ENCODE measurements at places on chromosomes 7 and 10.

DNA sequence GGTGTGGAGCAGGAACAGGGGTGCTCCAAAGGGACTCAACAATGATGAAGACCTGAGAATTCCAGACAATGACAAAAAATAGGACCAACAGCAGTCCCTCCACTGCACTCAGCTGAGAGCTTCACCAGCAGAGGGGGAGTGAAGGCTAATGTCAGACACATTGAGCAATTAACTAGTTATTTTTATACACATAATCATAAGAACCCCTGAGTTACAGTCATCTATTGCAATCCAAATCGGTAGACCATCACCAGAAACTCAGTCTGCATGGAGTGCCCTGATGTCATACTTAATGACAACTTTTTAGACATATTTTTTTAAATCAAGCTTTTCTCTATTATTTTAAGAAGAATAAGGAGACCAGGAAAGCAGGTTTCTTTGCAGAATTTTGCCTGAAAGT lies 30.6 kb upstream of the IKZF1 start:
- no peak for DNase-seq

- DNase-seq: no peak
Observed at GRCh38 chr10:1392127-1392526, 335.9 kb downstream of the WDR37 start.

- no peak for DNase-seq
Observed at GRCh38 chr10:91682912-91683311, 50.0 kb upstream of the PPP1R3C start.

- DNase-seq: no peak
Observed at GRCh38 chr10:101494650-101495049, 93.4 kb downstream of the POLL start.

DNA sequence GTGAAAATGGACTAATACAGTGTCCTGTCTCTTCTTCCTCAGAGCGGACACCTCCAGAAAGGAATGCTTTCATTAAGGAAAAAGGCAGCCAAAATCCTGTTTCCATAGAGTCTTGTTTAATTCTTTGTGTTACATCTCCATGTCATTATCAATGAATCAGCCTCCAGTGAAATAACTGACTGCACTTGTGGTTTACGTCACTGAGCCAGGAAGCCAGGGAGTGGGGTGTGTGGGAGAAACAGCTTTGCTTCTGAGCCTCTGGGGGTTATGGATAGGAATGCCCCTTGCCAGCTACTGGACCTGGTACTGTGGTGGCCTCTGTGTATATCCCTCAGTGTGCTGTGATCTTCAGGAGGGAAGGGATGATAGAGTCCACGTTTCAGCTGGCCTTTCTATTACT lies 416.8 kb downstream of the GALNT17 start:
- DNase-seq: no peak

- no peak for DNase-seq
Observed at GRCh38 chr7:74525140-74525539, 71.4 kb downstream of the GTF2IRD1 start.

DNA sequence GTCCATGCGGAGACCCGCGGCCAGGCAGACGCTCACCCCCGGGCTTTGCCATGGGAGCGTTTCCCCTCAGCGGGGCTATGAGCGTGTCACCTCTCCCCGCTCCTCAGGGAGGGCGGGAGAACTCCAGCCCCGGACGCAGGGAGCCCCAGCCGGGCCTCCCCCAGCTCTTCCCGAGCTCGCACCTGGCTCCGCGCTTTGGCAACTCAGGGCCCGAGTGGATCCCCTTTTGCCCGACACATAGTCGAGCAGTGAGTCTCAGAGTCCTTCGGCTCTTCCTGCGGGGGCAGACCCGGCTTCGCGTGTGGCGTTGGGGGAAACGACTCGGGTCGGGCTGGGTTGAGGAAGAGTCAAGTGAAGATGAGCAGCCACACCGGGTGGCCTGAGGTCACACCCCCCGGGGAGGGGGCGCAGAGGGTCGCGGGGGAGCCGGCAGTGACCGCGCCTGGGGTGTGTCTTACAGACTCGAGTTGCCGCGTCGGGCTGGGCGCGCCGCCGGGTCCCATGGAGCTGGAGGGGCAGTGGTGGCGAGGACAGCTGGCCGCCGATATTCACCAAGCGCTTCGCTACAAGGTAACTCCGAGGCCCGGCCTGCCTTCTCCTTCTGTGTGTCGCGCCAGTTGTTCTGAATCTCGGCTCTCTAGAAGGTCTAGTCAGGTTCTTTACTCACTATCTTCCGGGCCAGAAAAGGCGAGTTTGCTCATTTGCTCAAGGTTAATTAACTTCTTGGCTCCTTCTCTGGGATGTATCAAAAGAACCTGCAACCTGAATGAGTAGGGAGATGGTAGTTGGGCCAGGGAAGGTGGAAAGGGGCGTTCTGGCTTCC lies 721 bp downstream of the CCNJ start:
- peak; percentile 48 for DNase-seq

GRCh38 chr7:431658-432111 lies 88.0 kb downstream of the PDGFA start:
- DNase-seq: peak; percentile 67

GRCh38 chr7:10973942-10974911 lies 555 bp downstream of the PHF14 start:
- DNase-seq: peak; percentile 6

DNA sequence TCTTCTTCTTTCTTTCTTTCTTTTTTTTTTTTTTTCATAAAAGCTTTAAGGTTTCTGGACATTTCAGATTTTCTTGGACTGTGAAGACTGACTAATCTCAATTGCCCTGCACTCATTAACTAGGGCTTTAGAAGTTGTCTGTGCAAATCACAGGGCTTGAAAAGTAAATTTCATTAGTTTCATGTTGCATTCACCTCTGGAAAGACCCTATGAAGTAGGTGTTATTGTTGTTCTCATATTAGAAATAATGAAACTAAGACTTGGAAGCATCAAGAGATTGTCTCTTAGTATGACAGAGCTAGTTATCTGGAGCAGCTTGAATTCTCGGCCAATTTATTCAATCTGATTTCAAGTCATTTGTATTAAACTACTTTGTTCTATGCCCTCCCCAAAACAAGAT lies 28.2 kb upstream of the SEMA3D start:
- DNase-seq: no peak

DNA sequence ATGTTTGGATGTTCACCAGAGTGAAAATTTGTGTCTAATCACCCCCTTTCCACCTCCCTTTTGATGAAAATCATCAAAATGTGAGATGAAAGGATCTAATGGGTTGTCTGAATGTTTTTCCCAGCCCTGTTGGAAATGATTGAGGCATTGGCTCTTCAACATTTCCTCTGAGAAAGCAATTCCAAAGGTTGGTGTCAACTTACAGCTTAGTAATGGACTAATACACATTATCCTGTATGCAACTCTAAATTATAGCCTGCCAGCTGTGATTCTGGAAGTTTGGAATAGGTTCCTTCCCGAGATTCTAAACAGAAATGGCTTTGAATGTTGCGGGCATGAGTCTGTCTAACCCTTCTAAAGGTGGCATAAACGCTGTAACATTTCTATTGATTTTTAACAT lies 152.9 kb downstream of the DYNC1I1 start:
- no peak for DNase-seq

- no peak for DNase-seq
Observed at GRCh38 chr10:18473424-18474117, 177.8 kb downstream of the NSUN6 start.

- no peak for DNase-seq
Observed at GRCh38 chr10:122733931-122734665, 34.5 kb upstream of the C10orf120 start.

DNA sequence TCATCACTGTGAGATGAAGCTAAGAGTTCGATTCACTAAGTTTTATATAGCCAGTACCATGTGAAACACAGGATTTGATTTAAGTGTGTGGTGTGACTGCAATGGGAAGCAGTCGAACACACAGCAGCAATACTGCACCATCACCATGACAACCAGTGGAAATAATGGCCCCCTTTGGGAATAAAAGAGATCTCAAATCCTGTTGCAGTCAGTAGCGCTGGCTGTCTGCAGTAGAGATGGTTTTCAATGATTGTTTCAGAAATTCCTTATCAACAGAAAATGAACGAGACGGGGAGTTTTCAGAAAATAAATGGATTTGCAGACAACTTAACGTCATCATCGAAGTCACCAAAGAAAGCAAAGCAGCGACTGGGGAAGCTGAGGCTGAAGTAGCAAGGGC lies 91.0 kb downstream of the PTPRE start:
- DNase-seq: no peak

DNA sequence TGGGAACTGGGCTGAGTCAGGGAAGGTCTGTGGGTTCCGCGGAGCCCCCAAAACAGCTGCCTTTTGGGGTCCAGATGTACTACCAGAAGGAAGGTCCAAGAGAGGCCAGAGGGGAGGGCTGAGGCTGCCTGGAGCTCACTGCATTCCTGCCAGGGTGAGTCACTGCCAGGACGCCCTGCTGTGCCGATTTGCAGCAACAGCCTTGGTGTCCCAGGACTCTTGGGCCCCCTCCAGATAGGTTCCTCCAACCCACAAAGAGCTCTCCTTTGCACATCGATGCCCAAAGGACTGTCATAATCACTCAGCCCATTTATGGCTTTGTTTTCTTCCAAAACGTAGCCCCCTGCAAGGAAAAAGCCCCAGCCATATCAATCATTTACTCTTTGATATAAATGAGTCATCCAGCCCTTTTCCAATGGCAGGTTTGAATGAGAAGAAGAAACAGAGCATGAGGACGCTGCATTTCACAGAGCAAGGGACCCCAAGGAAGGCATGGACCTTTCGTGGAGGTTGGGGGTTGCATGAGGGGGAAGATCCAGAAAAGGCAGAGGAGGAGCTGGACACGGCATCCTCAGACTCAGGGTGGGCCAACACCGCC lies 32.2 kb upstream of the COL13A1 start:
- no peak for DNase-seq

- no peak for DNase-seq
Observed at GRCh38 chr10:47206449-47207280, 93.3 kb upstream of the GDF10 start.

DNA sequence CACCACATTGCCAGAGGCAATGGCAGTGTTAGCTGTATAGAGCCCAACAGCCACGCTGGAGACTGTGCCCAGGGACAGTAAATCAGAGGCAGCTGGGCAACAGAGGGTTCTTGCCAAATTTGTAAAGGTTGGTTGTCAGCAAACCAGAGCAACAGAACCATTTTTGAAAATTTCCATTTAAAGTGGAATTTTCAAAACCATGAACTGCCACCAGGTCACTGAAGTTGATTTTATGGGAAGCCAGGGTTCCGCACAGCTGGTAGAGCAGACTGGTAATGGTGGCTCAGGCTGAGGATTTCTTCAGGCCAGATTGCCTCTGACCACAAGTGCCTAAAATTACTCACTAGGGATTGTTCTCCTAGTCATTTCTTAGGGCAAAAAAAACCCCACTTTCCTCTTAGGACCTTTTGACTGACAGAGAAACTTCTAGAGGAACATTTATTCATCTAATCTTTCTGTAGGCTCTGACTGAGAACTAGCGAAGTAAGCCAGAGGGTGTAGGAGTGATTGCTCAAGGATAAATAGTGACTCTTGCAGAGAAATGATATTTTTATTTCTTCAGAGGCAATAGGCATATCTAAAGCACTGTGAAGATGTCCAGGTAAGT lies 342.4 kb downstream of the BBS9 start:
- DNase-seq: no peak

DNA sequence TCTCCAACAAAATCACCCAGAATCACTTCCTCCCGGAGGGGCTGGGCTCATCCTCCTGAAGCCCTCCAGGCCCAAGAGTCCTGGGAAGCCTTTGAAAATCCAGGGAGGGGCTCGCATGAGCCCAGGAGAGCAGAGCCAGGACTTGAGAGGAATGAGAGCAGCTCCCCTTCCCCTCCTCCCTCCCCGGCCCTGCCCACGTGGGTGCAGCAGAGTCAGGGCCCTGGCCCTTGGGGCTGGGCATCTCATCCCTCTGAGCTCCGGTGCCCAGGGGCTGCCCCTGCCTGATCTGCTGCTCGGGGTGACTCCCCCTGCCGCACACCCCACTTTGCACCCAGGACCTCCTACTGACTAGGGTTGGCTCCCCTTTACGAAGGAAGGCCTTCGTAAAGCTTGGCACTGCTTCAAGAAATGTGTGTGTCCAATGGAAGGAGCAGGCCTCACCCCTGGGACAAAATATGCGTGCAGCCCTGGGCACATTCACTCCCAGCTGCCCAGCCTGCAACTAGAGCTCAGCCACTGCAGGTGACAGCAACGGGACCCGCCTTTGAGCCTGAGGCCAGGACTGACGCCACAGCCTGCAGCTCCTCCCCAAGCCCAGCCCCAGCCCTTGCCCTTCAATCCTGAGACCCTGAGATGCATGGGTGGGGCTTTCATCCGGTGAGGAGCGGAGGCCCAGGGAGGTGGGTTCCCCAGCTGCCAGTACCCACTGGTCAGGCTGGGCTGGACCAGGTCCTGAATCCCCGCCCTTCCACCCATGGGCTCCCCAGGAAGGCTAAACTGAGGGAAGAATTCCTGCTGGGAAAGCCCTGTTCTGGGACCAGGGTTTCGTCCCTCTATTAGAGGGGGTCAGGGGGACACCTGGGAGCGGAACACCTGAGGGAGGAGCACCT lies 21.8 kb downstream of the PWWP2B start:
- DNase-seq: no peak

GRCh38 chr7:17856251-17856650 lies 84.0 kb downstream of the SNX13 start:
- no peak for DNase-seq

DNA sequence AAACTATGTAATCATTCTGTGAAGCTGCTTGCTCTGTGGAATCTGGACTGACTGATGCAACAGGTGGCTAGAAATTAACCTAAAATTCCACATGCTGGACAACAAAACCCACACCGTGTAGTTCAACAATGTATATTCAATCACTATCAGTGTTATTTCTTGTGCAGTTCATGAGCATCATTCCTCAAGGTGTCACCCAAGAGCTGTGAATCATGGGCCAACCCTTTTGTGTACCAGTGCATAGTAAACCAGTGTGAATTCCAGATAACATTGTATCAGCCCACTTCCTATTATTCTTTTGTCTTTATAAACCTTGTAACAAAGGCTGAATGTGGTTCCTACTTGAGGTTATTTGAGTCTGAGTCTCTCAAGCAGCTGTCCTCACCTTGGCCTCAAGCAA lies 905.2 kb upstream of the ZNF722 start:
- DNase-seq: no peak

DNA sequence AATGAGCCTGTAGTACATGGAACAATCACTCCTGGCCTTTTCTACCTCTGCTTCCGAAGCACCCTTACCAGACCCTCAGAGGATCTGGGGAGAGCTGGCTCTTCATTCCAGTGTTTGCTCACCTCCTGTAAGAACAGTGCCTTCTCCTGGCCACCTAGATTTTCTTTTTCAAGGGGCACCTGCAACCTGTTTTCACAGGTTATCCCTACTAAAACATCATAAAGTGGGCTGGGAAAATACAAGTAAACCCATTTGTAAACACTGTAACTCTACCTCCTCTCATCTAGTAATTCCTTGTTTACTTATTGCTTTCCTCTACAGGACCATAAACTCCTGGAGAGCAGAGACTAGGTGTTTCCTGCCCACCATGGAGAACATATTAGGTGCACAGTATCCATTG lies 1.1 kb downstream of the PIK3AP1 start:
- DNase-seq: no peak

GRCh38 chr10:80046629-80047441 lies 31.6 kb upstream of the TMEM254 start:
- DNase-seq: peak; percentile 35

- no peak for DNase-seq
Observed at GRCh38 chr7:85074-85882, 107.1 kb upstream of the FAM20C start.

DNA sequence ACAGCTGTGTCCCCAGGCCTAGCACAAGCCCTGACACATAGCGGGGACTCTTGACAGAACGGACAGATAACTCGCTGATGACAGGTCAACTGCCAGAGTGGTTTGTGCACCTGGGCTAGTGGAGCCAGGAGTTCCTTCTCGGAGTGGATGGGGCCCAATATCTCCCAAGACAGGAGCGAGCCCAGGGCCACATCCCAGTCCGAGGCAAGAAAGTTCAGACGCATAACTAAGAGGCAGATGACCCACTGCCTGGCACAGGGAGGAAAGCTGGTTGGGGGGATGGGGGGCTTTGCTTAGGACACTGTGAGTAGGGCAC lies 69.6 kb upstream of the ZNF479 start:
- DNase-seq: no peak

Measured in occipital lobe (tissue), 3 donors.